ENCODE measurements at places on chromosomes 3 and 15. TPM values are rescaled to one million over a fixed set of nuclear protein-coding genes. Genes with fewer than 3 reads are reported as not detected.
A peak's percentile ranks its signal among the peaks of the same experiment; 100 is the strongest.

- DNase-seq = no peak
Observed at GRCh38 chr3:187802928-187803259, 57.6 kb upstream of the BCL6 start.

DNA sequence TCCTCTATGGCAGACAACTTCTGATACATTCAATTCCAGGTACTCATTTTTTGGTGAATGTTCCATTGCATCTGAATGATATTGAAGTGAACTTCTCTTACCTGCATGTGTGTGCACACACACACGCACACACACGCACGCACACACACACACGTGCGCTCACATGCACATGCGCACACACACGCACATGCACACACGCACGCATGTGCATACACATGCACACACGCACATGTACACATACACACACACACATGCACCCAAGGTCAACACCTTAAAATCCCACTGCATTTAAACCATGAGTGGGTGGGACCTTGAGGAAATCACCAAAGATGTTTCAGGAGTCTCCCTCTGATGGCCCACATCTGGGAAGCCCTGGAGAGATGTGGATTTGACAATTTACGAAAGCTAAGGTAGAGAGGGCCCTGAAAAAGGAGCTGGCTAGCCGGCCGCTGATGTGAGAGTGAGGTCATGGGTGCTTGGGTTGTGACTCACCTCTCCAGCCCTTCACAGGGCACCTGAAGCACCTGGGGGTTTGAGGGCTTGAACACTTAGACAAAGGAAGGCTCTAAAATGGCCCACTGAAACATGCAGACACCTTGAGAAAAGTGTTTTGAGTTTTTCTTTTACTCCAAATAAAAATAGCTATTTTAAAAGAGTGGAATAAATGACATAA is 269.1 kb upstream of the LRRFIP2 start:
- DNase-seq = no peak

DNA sequence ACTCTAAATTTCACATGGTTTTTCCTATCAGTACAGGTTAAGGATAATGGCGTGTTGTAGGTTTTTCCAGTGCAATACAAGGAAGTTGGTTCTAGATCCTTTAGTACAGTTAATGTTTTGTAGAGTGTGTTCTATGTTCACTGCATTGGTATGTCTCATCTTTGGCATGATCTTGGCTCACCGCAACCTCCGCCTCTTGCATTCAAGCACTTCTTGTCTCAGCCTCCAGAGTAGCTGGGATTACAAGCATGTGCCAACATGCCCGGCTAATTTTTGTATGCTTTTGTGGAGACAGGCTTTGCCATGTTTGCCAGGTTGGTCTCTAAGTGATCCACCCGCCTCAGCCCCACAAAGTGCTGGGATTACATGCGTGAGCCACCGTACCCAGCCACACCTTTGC is 30.4 kb downstream of the SNRPN start:
- DNase-seq = no peak

- peak; percentile 77 for DNase-seq
Observed at GRCh38 chr15:62739082-62739481, 303.5 kb upstream of the TPM1 start.

DNA sequence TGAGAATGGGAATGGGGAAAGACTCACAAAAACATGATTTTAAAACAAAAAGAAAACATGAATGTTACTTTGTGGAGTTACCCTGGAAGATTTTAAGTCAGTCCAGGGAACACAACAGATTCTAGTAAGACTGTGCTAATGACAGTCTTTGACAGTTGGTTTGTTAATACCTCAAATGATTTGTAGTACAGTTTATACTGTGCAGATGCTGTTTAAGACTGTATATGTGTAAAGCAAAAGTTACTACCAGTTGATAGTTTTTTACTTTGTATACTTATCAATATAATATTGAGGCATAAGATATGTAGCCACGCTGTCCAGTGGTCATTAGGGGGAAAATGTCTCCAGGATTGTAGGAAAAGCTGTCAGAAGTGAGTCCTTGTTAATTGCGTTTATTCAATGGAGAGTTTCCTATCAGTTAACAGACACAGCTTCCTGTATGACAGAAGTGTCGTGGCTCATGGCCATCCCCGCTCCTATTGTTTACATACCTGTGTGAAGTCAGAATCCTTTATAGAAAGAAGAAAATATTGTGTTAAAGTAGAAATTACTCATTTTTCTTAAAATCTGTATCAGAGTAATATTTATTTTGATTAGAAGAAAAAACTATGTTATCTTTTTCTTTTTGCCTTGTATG is 36.0 kb downstream of the NKIRAS1 start:
- DNase-seq = no peak

- peak; percentile 7 for DNase-seq
Observed at GRCh38 chr3:125556314-125556713, 36.3 kb upstream of the SNX4 start.

DNA sequence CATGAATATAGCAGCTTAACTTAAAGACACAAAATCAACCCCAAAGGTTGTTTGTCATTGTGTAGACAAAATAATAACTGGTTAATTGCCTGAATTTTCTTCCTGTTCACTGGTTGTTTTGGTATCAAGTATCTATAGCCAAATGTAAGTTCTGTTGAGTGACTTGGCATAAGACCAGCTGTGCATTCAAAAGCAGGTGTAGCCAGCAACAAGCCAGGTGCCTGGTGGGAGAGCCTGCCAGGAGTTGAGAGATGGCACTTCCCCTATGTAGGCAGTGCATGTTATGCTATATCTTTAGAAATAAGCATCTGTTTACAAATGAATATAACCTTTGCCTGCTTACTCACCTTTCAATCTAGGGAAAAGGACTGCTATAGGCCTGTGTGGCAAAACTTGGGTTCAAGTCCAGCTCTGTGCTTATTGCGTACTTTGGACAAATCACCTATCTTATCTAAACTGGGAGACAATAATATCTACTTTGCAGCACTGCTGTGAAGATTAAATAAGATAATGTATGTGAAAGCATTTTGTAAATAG is 84.9 kb upstream of the TBL1XR1 start:
- no peak for DNase-seq

DNA sequence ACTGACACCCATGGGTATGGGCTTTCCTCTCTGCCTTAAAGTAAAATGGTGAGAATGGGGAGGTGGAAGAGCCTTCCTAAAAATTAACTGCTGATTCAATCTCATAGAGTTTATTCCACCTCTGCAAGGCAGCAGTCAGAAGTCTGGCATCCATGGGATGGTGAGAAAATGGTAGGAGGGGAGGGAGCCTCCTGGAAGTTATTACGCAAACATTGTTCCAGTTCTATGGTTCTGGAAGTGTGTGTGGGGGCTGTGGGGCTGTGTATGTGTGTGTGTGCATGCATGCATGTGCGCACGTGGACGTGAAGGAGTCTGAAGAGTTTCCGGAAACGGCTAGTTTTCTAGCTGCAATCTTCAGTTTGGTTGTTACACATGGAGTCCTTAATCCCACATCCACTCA is 177.6 kb downstream of the KCNAB1 start:
- DNase-seq = peak; percentile 32

- DNase-seq = no peak
Observed at GRCh38 chr3:85330071-85330470, 371.3 kb downstream of the CADM2 start.

GRCh38 chr3:183911763-183912506 is 27.3 kb upstream of the PARL start:
- DNase-seq = no peak

DNA sequence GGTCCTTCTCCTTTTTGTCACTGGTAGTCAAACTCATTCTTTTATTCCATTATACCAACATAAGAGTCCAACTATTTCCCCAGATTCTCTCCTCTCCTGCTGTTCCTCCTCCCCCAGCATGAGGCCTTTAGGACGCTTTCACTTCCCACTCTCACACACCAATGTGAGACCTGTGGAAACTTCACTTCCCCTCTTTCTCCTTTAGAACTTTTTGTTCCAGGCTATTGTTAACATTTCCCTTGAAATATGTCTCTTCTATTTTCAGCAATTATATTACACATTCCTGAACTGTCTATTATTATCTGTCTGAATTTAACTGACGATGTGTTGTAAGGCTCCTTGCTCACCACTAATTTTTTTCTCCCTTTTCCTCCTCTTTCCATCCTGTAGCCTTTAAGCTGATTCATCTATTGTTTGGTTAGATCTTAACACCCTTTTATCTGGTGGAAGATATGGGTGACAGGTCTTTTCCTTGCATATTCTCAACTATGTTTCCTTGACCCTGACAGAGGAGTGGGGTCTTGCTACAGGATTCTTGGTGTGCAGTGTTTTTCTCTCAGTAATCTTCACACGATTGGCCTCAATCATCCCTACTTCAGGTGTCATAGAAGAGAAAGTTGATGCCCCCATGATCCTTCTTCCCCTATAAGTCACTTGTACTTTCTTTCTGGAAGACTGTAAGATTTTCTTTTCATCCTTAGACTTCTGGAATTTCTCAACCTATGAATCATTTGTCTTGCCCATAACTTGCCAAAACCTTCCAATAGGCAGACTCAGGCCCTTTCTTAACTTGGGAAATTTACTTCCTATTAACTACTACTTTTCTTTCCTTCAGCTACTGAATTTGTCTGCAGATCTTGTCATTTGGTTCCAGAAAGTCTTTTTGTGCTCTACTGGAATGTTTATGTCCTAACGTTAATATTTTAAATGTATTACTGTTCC is 5.9 kb downstream of the CYP19A1 start:
- no peak for DNase-seq

- DNase-seq = no peak
Observed at GRCh38 chr15:72487070-72487797, 13.1 kb downstream of the ARIH1 start.

DNA sequence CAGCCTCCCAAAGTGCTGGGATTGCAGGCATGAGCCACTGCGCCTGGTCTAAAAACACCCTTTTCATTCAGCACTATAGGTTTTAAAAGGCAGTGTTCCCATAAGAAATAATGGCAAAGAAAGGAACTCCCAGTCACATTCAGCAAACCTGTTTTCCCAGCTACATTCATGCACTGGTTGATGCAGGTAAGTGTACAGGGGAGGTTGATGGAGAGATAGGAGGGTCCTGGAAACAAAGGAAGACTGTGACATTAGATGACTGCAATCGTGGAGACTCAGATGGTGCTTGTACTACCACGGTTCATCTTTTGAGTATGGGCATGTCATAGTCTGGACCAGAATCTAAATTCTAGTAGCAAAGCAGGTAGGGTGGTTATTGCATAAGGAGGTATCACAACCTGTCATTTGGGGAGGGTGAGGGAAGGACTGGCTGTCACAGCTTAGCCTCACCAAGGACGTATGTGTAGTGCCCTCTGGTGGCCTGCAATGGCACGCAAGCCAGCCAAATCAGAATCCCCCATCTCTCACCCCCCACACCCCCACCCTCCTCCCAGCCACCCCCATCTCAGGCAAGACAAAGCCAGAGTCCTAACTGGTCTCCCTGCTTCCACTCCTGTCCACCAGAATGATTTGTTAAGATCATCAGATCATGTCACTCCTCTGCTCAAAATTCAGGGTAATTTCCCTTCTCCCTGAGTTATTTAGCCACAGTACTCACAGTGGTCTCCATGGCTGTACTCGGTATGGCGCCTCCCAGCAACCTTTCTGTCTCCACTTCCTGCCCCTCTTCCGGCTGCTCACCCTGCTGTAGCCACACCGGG is 28.8 kb upstream of the UBL7 start:
- DNase-seq = peak; percentile 19

DNA sequence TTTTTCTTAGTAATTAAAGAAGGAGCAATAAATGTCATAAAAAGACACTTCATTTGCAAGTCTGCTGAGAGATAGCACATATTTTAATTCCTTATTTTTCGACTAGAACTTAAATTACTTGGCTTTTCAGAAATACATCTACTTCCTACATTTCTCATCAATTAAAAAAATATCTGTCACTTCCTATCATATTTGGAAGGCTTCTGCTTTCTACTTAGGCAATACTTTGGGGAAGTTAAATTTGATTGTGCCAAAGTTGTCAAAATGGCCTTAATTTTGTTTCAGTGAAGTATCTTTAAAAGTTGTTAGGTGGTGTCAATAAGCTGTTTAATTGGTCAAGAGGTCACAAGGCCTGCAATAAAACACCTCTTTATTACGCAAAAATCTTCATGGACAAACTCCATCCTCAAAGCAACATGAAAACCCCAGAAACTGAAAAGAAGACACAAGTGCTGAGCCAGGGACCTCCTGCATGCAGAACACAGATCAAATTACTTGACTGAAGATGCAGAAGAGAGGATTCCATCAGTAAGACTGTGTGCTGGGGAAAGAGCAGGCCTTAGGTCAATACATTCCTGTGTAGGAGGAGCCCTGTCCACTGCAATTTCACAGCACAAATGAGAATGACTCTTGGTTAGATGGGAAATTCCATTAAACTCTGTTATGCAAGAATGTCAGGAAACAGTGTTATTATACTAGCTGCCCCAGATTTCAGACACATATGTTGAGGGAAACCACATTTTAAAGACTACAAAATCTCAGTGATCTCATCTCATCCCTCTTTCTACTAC is 48.0 kb upstream of the FSTL1 start:
- DNase-seq = peak; percentile 91

GRCh38 chr15:89917442-89918101 is 4.8 kb upstream of the ARPIN start:
- peak; percentile 71 for DNase-seq

DNA sequence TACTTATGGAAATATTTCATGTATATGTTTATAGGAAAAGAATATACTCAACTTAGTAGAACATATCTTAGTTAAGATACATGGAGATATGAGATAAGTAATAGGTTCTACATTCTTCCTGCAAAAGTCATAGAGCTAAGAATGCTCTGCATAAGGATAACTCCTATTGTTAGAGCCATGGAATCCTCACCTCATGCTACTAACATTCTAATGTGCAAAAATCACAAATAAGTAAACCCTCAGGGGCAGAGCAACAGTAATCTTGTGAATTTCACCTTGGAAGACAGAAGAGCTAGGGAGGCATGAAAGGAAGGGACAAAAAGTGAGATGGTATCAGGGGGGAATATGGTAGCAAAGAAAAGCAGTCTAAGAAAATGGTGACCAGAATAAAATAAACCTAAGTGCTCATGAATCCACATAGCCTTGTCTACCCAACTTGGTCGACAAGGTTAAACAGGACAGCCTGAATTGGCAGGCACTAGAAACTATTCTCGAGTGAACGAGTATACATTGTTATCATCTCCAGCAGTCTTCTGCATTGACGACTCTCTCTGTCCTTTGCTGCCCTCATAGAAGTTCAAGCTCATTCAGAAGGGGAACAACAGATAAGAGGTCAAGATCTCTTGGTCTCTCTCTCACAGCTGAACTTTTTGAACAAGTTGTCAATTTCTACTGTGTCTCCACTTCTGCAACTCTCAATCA is 52.8 kb downstream of the XRN1 start:
- DNase-seq = no peak

GRCh38 chr15:52180851-52181450 is 10.2 kb downstream of the GNB5 start:
- DNase-seq = no peak

Gene WDR93
- total RNA-seq = 1.2 TPM

Gene GRK7
- 0.05 TPM for total RNA-seq

Gene SIDT1
- total RNA-seq = under 0.01 TPM

Gene INSYN1
- under 0.01 TPM for total RNA-seq

Gene CHL1
- total RNA-seq = 1.0 TPM

Gene CD200
- 2.3 TPM for total RNA-seq
